ENCODE measurements at places on chromosomes 3 and 15. TPM values are rescaled to one million over a fixed set of nuclear protein-coding genes. Genes with fewer than 3 reads are reported as not detected.
A peak's percentile ranks its signal among the peaks of the same experiment; 100 is the strongest.

DNA sequence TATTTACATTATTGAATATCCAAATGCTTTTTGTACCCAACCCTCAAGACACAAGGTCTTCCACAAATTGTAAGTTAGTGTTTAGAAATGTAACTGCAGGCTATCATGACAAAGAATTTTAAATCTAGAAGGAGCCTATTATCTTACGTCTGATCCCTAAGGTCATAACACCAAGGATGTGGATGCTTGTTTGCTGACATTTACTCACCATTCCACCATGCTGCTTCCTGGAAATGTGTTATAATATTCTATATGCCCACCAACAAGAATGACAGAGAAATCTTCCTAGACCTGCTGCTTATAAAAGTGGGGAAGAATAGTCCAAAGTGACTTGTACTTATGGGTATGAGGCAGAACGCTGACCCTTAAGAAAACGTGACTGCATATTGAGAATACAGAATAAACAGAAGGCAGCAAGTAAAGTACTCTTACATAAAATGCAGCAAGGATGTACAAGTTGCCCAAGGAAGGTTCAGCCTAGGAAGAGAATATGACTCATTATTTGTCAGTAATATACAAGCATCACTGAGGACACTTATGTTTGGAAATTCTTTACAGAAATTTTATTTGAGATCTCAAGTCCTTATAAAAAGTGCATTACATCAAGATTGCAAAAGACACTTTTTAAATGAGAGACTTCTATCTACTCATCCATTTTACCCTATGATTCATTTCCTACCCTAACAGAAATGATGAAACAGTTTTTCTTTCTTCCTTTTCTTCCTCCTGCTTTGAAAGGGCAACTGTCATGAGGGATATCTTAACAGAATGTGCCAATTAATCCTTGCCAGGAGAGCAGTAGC, 59.6 kb downstream of the ESYT3 start:
- DNase-seq, result no peak

CHCHD4 gene
- total RNA-seq, result 13.2 TPM

RIOX2 gene
- 18.6 TPM for total RNA-seq

- no peak for DNase-seq
Measured at GRCh38 chr3:45988804-45989203, 6.8 kb downstream of the FYCO1 start.

DNA sequence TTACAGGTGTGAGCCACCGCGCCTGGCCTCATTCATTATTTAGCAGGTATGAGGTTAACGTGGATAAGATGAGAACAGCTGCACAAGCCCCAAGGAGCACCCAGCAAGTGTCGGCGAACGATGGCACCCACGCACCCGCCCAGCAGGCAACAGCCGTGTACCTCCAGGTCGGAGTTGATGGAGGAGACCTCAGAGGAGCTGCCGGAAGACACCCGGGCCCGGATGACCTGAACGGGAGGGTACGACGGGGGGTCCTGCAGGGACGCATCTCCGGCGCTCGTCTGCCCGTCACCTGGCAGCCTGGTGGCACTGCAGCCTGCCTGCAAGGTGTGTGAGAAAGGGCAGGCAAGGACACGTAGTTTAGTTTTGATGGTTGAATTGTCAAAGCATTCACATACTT, 29.1 kb downstream of the TMEM44 start:
- no peak for DNase-seq

ARGFX gene
- not detected for total RNA-seq

GRCh38 chr3:114093596-114093995, 37.1 kb downstream of the QTRT2 start:
- DNase-seq, result peak; percentile 14

- no peak for DNase-seq
Measured at GRCh38 chr3:128727485-128727884, 1.5 kb downstream of the RAB7A start.

ITIH1 gene
- total RNA-seq, result 4.8 TPM

EPHB3 gene
- 10.2 TPM for total RNA-seq

GRCh38 chr15:66996094-66996493, 69.3 kb upstream of the SMAD3 start:
- no peak for DNase-seq

- no peak for DNase-seq
Measured at GRCh38 chr15:80992006-80992405, 2.4 kb upstream of the MESD start.

- DNase-seq, result no peak
Measured at GRCh38 chr3:65401359-65402305, 637.1 kb downstream of the MAGI1 start.

DNA sequence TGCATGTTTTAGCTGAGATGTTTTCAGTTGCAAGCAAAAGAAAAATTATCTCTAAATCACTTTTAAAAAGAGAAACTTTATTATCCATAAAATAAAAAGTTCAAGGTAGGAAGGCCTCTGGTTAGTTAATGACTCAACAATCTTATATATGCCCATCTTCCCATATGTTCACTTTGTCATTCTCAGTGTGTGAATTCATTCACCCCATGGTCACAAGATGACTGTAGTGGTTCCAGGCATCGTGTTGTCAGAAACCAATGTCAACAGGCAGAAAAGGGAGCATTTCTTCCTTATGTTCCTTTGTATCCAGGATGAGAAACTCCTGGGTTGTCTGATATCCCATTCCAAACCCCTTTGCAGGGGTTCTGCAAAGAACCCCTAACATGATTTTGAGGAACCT, 119.9 kb upstream of the RAP2B start:
- DNase-seq, result no peak

- no peak for DNase-seq
Measured at GRCh38 chr15:34206011-34206410, 3.9 kb downstream of the KATNBL1 start.

DNA sequence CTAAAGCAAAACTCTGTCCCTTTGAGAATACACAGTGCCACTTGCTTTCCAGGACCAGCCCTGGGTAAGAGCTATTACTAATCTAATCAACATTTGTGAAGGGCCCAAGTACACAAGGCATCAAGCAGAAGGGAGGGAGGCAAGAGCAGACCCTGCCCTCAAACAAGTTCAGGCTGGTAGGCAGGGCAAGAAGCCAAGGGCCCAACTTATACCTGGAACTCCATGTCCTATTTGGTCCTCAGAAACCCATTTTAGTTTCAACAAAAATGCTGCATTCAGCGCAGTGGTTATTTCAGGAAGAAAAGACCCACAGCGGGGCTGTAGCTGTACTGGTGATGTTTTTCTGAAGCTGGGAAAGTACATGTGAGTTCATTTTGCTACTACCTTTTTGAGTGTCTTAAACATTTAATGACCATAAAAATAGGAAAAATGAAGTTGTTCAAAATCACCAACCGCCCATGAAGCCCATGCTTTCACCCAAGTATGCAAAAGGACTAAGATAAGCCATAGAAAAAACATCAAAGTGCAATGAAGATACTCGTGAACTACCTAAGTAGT, 2.8 kb downstream of the RPS17 start:
- no peak for DNase-seq

DNA sequence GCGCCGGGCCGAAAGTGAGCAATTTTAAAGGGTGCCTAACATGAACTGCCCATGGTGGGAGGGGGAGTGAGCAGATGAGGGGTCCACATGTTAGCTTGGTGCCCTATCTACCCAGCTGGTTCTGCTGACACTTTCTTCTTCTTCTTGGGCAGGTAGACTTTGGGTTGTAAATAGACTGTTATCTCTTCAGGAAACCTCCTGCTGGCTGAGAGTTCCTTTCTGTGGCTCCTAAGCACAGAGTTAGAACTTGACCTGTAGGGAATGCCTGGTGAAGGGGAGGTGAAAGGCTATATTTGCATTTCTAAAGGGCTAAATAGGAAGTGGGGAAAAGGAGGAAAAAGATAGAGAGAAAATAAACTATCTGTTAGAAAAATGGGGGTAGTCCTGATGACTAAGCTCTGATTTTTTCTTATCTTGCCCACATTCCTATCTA, 521.4 kb upstream of the TGFBR2 start:
- no peak for DNase-seq

TRPM1 gene
- not detected for total RNA-seq

DNA sequence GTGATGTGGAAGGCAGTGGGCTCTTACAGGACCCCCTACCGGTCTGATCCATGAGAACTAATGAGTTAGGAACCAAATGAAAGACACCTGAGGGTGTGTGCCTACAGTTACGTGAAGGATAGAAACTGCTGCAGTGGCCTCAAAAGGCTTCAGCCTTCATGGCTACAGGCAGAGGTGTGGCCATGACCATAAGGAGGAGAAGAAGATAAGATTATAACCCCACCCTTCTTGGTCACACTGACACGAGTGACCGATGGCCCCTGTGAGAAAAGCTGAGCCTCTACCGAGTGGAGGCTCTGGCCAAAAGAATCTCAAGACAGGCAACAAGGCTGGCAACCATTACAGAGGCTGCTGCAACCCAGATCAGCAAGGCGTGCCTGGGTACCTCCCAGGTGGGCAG, 6.3 kb downstream of the RFT1 start:
- no peak for DNase-seq

DNA sequence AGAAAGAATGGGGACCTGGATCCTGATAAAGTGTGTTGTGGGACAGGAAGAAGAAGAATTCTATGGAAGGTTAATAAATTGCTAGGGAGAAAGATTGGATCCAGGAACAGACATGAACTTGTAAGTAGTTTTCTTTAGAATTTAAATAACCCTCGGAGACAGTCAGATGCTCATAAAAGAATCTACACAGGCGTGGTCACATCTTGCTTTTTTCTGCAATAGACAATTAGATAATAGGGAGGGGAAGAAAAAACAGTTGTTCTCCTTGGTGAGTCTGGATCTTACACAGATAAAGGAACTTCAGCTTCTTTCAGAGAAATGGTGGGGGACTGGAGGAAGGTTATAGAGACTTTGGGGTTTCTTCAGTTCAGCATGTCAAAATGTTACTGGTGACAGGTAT, 232.6 kb downstream of the ALCAM start:
- DNase-seq, result no peak

DNA sequence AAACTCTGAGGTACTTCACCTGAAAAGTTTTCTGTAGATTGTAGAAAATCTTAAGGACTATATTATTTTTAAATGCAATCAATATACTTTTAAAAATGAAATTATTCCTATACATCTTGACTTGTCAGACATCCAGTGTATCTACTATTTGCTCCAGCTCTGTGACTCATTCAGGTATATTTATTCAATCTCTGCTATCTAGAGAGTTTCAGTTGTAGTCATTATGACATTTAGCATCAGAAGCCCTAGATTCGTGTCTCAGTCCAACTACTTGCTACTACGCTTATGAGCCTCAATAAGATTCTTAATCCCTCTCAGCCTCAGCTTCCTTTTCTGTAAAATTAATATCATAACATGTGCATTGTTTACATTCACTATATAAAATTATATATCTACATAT, 22.3 kb upstream of the EIF1B start:
- no peak for DNase-seq

ZBED2 gene
- total RNA-seq, result 5.6 TPM

NPAP1 gene
- total RNA-seq, result 0.17 TPM

GRCh38 chr15:50523851-50524251, 22.6 kb downstream of the USP50 start:
- no peak for DNase-seq

TMCO5A gene
- 0.14 TPM for total RNA-seq

- DNase-seq, result no peak
Measured at GRCh38 chr3:29202378-29202777, 78.5 kb upstream of the RBMS3 start.

DNA sequence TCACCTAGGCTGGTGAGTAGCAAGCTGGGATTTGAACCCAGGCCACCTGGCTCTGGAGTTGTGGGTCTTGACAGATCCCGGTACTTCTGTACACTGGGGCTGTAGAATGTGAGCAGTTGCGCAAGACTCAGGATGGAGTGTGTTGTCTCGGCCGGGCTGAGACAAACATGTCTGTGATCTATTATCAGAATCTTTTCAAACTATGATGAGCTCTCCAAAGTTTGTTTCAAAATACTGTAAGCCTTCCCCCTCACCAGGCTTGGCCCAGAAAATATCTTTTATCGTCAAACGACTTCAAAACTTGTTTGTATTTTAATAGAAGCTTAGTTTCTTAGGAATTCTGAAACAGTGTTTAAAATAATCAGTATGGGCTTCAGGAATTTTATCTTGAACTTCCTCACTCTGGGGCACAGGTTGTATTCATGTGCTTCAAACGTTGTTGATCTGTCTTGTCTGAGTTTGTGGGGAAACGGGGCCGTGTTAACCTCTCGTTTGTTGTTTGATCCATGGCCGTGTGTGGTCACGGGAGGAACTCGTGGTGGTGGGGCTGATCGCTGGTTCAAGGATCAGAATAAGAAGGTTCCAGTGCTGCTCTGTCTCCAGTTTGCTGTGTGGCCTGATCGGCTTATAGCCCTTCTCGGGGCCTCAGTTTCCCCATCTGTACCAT, 40.3 kb upstream of the TFRC start:
- DNase-seq, result peak; percentile 14

AMOTL2 gene
- total RNA-seq, result 129 TPM

GRCh38 chr3:160927620-160928019, 171.6 kb downstream of the PPM1L start:
- no peak for DNase-seq

GRCh38 chr15:39482459-39482858, 98.4 kb upstream of the THBS1 start:
- DNase-seq, result no peak

- DNase-seq, result no peak
Measured at GRCh38 chr3:194184265-194184751, 48.4 kb downstream of the HES1 start.

GOLGA6L7 gene
- not detected for total RNA-seq

DNA sequence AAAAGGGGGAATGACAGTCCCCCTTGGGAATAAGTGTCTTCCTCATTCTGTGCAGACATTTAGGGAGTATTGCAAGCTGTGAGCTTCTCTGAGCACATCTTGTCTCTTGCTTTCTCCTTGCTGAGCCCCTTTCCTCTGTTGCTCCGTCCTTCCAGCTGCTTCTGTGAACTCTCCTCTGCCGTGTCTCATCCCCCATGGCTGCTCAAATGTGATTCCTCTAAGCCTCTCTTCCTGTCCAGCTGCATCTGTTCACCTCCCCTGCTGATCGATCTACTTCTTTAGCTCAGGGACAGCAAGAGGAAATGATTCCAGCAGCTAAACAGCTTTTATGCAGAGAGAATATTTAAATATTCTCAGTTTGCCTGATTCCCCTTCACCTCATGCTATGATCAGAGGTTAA, 328.0 kb upstream of the DNAJC19 start:
- no peak for DNase-seq

SLCO2A1 gene
- total RNA-seq, result 48.1 TPM

GRCh38 chr3:116153174-116153573, 292.1 kb downstream of the LSAMP start:
- no peak for DNase-seq

DNA sequence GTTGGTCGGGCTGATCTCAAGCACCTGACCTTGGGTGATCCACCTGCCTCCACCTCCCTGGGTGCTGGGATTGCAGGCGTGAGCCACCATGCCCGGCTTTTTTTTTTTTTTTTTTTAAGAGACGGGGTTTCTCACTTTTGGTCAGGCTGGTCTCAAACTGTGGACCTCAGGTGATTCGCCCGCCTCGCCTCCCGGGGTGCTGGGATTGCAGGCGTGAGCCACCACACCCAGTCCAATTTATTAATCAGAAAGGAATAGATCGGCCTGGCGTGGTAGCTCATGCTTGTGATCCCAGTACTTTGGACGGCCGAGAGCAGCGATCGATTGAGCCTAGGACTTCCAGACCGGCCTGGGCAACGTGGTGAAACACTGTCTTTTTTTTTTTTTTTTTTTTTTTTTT, 13.9 kb upstream of the GOLGA8M start:
- no peak for DNase-seq

- no peak for DNase-seq
Measured at GRCh38 chr15:38861108-38861507, 296.5 kb upstream of the RASGRP1 start.

All from mucosa of gallbladder (tissue), 1 donor.